ENCODE measurements at places on chromosomes 12 and 14.

DNA sequence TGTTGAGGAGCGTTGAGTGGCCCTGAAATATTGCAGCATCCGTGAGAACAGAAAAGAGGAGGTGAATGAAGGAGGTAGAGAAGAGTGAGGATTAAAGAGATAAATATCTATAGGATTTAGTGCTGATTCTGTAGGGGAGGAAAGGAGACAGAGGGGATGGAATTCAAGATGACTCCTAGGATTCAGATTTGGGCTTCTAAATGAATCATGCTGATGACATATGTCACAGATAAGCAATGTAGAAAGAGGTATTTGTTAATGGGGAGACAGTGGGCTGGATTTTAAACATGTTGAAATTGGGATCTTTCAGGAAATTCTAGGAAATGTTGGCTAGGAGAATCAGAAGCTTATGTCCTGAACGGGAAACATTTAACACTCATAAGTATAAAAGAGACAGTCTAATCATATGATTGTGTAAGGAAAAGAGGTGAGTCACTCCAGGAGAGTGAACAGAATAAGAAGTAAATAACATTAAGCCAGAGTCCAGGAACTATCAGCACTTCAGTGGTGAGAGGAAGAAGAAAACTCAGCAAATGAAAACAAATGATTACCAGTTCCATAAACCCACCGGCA, 58.1 kb upstream of the DIO2 start:
- no peak for DNase-seq

DNA sequence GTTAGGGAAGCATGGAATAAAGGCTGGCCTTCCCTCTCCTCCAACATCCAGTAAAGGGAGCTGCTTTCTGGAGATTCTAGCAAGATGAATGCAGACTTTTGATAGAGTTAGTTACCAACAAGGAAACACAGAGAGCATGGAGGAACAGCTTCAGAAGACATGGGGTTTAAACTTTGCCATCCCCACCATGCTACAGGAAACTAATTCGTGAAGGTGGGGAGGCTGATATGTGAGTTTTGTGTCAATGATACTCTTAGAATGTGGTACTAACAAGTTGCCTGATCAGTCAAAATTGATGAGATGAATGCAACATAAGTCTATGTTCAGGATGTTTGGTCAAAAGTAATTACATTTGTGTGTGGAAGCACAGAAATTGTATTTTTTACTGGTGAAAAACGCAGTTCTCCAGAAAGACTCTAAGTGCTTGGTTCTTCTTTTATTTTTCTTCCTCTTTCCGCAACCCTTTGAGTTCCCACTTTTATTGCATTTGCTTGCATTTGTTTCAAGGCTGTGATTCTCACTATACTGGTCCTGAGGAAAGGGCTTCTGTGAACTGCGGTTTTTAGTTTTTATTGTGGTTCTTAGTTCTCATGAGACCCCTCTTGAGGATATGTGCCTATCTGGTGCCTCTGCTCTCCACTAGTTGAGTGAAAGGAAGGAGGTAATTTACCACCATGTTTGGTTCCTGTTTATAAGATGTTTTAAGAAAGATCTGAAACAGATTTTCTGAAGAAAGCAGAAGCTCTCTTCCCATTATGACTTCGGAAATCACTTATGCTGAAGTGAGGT, at the start of gene CLEC4A:
TSS of gene CLEC4A (plus strand) at position 494 of the 789 bp plus-strand sequence. CDS start at position 756, 262 bp downstream.
- peak; percentile 55 for DNase-seq

GRCh38 chr14:68609012-68609411, 183.9 kb downstream of the ZFP36L1 start:
- DNase-seq = no peak

- no peak for DNase-seq
Measured at GRCh38 chr14:68677476-68677875, 115.4 kb downstream of the ZFP36L1 start.

DNA sequence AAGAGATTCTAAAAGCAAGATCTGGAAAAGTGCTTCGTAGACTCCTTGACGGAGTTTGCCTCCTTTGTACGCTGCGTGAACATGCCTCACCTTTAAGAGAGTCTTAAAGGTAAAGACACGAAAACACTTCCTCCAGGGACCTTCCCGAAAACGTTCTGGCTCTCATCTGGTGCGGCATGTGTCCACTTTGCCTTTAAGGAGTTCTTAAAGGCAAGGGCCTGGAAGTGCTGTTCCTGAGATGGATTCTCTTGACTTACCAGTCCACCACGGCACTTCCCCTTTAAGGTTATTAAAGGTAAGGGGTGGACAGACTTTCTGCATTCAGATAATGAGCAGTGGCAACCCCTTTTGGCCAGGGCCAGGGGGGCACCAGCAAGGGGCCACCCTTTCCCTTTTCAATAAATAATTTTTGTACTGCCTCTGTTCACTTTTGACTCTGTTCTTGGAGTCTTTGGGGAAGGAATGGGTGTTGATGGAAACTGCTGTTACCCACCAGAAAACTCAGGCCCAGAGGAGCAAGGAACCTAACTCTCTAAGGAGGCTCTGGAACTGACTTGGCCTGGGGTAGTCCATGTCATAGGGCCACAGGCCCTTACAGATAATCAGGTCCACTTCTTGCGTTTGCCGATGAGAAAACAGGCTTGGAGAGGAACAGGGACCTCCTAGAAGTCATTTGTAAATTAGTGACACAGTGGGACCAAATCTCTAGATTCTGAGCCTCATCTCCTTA, 4.4 kb downstream of the REM2 start:
- DNase-seq = peak; percentile 77

GRCh38 chr14:103416916-103417315, 31.7 kb downstream of the MARK3 start:
- DNase-seq = no peak

DNA sequence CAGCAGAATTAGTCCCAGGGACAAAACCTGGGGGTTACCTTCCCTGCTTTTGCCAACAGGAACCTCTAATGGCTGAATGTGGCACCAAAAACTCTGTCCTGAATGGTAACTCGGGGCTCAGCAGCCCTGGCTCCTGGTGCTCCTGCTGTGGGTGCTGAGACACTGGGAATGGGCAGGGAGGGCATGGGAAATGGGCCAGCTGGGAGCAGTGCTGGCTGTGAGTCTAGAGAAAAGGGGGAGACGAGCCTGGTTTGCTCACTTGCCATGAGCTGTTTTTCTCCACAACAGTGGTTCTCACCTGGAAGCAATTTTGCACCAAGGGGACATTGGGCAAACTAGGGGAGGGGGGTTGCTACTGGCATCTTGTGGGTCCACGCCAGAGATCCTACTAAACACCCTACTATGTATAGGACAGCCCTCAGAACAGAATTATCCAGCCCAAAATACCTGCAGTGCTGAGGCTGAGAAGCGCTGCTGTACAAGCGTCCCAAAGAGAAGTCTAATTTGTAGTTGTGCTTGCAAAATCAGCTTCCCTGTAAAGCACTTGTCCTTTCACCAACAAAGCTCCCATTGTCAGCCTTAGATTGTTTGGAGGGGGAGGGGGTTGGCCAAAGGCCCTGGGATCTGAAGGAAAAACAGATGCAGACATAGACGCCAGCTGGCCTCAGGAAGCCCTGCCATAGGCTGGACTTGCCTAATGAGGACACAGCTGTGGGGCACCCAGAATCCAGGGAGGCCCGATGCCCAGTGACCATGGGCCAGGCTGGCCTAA, 3.6 kb downstream of the LRRC74A start:
- DNase-seq = no peak

- no peak for DNase-seq
Measured at GRCh38 chr12:7123806-7124522, 4.7 kb downstream of the RBP5 start.

DNA sequence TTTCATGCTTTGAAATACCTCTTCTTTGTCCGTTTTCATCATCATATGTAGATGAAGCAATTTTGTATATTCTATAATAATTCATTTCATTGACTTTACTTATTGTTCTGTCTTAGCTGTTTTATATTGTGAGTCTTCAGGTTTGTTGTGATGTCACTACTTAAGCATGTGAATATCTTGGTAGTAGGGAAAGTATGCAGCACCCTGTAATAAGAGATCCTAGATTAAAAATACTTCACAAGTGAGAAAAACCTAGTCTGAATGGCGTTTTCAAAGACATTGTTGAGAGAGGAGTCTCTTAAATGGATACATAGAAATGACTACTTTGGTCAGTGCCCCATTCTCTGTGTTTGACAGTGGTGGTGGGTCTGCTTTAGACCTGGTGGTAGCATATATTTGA, 61.4 kb downstream of the SLC16A7 start:
- no peak for DNase-seq

- DNase-seq = no peak
Measured at GRCh38 chr12:52865090-52865944, 16.5 kb upstream of the KRT78 start.
